Spinal cord (tissue), 10 donors: ENCODE measurements at places on chromosomes 4 and X. TPM values are rescaled to one million over a fixed set of nuclear protein-coding genes. Genes with fewer than 3 reads are reported as not detected.

DNA sequence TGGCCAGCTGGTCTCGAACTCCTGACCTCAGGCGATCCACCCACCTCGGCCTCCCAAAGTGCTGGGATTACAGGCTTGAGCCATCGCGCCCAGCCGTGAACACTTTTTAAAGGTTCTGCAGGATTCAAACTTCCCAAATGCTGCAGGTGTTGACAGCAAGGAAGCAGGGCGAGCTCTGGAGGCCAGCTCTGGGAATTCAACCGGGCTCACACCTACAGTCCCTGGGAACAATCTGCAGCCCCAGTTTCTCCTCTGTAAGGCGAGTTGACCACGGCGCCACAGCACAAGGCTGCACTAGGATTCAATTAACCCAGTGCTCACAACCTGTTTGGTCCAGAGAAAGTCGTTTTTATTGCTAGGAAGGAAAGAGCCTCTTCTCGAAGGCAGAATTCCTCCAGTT, 1.6 kb downstream of the MTNR1A start:
- no peak for DNase-seq

Gene CCKAR
- 3.5 TPM for total RNA-seq

Gene STIM2
- total RNA-seq = 27.3 TPM

GRCh38 chr4:79848329-79848728, 224.7 kb downstream of the ANTXR2 start:
- no peak for DNase-seq

DNA sequence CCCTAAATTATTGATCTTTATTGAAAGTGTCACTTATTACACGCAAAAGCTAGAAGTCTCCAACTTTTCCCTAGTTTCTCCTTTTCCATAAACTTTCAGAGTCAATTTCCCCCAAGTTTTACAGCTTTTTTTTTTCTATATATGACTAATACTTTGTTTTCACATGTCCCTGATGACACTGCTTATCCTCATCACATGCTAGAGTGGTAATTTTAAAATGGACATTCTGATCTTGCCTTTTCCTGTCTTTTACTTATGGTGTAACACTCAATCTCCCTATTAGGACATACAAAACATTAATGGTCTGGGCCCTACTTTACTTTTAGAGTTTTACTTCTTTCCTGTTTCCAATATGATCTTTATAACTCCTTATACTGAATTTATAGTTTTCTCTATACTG, 112.6 kb downstream of the ANK2 start:
- no peak for DNase-seq

DNA sequence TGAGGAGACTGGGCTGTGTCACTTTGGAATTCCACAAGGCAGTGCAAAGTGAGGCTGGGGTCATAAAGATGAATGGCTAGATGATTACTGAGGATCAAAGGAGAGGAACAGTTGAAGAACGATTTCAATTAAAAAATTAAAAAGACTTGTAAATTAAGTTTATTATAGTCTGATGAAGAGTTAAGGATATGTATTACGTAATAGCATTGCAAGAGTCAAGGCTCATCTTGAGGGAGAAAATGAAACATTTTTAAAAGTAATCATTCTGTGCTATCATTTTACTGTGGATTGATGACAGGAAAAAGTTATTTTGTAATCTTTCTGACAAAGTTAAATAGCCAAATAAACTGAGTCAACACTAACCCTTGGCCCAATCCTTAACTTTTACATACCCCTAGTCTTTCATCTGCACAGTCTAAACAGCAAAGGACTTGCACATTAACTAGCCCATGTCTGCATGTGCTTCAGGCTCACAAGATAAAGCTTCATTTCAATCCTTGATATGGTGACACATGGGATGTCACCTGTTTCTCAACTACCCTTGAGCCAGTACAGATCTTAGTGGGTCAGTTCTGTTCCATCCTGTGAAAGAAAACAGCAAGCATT, 465.5 kb upstream of the CTSO start:
- DNase-seq = no peak

- DNase-seq = no peak
Observed at GRCh38 chrX:50874876-50875275, 35.7 kb upstream of the BMP15 start.

DNA sequence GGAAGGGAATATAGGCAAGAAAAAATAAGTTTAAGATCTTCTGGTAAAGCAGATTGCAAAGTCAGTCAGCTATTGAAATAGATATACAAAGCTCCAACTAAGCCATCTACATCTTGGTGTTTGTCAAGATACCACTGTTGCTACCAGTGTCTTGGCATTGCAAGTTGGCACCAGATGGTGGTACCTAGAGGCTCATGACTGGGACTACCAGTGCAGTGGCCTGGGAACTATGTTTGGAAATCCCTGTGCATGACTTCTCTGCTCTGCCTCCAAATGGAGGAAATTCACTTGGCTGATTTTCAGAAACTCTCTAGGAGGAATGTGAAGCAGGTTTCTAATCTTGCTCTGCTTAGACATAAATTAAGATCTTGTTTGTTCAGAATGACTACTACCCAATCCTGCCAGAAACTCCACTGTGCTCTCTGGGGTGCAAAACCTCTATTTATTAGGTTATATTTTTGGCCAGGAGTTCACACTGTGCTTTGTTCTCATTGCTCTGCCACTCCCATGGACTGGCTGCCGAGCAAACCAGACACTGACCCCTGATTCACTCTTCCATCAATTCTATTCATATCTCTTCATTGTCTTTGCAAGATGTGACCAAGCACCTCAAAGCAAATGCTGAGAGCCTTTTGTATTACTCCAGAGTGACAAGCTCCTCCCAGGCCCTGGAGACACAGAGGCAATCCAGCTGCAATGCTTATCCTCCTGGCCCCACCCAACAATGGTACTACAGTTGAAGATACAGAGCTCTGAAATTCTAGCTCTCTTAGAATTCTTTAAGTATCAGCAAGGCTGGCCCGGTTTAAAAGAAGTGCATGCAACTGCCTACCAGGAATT, 272.3 kb upstream of the FGF16 start:
- peak; percentile 1 for DNase-seq

- no peak for DNase-seq
Observed at GRCh38 chr4:107650251-107650650, 69.8 kb downstream of the PAPSS1 start.

DNA sequence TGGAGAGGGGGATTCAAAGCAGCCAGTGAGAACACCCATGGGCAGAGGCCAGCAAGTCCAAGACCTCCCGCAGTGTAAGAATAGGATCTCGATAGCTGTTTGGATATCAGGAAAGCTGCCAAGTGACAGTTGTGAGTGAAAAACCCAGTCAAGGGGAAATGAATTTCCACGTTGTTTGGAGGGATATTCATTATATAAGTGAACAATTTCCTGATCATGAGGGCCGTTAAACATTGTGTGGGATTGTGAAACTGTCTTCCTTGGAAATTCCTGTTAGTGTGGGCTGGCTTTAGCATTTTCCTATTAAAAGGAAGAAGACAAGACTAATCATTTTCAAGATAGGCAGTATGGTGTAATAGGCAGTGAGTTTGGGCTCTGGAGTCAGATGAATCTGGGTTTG, 15.0 kb downstream of the CLDN2 start:
- no peak for DNase-seq

GRCh38 chrX:56343664-56344063, 111.5 kb downstream of the KLF8 start:
- DNase-seq = no peak
